Left colon (tissue), 2 donors: ENCODE measurements at places on chromosomes 11 and 22.

GRCh38 chr11:60265373-60266214 lies 14.9 kb upstream of the MS4A4A start:
- no peak for DNase-seq

DNA sequence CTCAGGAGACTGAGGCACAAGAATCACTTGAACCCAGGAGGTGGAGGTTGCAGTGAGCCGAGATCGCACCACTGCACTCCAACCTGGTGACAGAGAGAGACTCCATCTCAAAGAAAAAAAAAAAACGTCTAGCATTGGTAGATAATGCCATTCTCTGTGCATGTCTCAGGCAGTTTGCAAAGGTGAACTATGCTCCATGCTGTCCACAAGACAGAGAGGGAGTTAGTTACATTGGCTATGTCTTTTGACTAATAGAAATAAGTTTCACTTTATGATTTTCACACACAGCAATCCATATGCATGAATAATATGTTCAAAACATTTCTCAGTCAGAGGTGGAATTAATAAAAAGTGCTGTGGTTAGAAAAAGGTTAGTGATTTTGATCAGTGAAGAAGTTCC lies 591.4 kb downstream of the ETS1 start:
- DNase-seq = no peak

DNA sequence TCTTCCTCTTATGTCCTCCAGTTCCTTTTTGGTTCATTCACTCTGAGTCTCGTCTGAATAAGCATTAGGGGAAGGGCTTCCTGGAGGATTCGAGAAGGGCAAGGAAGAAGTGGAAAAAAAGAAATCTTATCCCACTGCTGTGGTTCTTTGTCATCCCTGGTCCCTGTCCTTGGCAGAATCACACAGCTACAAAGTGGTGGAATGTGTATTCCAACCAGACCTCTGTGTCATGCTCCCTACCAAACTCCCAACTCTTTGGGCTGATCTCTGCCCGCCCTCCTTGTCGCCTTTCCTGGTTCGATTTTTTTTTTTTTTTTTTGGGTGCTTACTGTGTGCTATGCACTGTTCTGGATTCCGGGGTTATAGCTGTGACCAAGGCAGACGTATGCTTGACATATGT lies 61.0 kb downstream of the TEAD1 start:
- no peak for DNase-seq

DNA sequence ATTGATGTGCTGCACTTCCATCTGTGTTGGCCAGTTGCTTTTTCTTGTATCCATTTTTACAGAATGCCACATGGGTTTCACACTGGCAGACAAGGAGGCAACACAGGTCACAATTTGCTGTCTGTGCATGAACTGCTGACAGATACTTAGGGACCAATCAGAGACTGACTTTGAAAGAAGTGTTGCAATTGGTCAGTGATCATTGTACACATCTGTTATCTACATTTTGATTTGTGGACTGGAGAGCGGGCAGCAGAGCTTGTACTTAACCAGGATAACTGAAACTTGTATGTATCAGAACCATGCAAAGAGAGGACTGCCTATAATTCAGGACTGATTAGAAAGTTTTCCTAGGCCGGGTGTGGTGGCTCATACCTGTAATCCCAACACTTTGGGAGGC lies 21.8 kb downstream of the PRR5 start:
- no peak for DNase-seq

DNA sequence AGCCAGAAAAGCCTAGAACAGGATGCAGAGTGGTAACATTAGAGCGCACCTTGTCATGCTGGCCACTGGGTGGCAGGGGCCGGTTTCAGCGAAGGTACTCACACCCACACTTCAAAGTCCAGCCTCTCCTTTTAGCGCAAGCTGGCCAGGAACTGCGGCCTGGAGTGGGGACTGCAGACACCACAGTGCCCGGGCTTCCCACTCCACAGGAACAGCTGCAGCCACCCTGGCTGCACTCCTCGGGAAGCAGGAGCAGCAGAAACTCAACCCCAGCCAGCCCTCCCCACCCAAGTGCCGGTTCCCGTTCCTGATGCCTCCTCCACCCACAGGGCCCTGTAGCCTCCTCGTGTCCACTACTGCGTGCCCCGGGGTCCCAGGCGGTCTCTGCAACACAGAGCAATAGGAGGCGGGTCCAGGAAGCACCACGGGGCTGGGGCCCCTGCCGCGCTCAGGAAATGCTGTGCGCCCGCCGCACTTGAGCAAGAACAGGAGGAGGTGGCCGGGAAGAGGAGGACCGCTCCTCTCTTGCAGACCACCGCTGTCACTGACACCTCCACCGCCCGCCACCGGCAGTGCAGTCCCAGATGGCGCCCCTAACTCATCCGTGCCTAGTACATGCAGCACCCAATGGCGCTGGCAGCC lies 2.2 kb downstream of the RFPL2 start:
- peak; percentile 65 for DNase-seq
